ENCODE measurements at places on chromosomes 13 and 19.
A peak's percentile ranks its signal among the peaks of the same experiment; 100 is the strongest.

- DNase-seq: peak; percentile 70
Observed at GRCh38 chr13:75485286-75486062, 3.5 kb upstream of the TBC1D4 start.

DNA sequence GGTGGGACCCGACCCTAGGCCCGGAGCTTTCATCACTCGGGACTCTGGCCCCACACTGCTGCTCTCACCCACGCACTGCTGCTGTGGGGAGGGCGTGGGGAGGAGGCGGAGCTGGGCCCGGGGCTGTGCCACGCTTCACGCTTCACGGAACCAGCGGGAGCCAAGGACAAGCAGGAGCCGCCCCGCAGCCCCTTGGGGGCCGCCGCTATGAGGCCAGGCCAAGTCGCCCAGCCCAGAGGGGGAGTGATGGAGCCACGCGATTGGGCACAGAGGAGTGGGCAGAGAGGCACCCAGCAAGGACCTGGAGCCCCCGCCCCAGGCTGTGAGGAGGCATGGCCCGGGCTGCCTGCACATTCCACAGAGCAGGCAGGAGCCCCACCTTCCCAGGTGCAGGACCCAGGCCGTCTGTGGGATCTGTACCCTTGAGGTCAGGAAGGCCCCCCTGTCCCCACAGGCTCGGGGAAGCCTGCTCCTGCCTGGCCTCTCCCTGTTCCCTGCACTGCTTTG, 10.2 kb upstream of the SUPT20H start:
- no peak for DNase-seq

DNA sequence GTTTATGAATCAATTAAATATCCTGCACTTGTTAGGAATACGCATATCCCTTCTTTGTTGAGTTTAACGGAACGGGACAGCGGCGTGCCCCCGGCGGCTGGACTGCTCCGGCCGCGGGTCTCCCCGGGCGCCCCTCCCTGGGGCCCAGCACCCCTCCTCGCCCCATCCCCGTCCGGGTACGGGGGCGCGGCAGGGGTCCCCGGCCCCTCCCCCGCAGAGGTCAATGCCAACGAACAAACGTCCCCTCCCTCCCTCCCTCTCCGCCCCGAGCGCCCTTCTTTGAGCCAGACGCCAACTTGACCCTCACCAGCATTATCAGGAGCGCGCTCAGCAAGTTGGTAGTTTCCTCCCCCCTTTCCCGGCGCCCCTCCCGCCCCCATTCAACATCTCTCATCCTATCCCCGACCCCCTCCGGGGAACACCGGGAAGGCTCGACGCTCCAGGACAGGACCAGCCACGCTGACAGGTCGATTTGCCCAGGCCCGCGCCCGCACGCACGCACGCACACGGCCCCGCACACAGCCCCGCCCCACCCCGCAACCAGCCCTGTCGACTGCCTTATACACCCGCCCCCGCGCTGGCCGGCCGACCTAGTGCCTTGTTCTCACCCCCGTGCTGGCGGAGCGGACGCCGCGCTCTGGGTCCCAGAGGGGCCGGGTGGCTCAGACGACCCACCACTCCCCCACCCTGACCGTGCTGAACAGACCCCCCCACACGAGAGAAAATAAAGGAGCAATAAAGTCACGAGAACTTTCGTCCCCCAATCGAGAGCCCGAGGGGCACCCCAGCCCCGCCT, 5.0 kb downstream of the LYL1 start:
- no peak for DNase-seq

- DNase-seq: no peak
Observed at GRCh38 chr13:98385606-98386005, 191.3 kb downstream of the STK24 start.

- no peak for DNase-seq
Observed at GRCh38 chr19:31114585-31114984, 234.7 kb downstream of the TSHZ3 start.

GRCh38 chr19:5395556-5395955, 54.9 kb upstream of the PTPRS start:
- DNase-seq: peak; percentile 3

DNA sequence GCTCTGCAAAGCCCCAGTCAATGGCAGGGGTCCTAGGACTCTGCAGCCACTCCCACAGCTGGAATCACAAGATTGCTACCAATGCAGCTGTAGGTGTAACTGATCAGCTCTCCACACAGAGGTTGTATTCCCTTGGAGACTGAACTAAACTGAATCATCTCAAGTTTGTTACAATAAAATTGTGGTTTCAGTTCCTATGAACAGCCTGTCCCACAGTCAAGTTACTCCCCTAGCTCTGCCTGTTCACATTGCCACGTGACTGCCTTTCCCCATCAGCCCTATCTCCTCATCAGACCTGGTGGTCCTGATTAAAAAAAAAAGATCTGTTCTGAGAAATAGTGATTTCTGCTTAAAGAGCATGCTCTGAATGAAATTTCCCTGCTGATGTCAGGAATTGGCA, 287.9 kb upstream of the NBEA start:
- DNase-seq: no peak

- no peak for DNase-seq
Observed at GRCh38 chr19:13089857-13090507, 12.7 kb downstream of the LYL1 start.

DNA sequence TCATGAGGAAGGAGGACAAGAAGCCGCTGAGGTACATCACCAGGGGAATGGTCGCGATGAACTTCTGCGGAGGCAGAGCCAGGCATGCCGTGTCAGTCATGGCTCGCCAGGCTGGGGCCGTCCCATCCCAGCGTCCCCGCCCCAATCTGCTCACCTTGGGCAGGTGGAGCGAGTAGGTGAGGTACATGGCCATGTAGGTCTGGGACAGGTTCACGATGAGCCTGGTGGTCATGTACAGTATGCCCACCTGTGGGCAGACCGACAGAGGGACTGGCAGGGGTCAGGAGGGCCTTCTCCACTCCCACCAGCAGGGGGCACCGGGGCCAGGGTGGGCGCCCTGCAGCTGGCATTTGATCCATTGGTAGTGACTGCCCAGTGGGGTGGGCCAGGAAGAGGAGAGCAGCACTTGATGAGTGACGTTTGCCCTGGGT, 8.3 kb downstream of the TEKTIP1 start:
- no peak for DNase-seq

DNA sequence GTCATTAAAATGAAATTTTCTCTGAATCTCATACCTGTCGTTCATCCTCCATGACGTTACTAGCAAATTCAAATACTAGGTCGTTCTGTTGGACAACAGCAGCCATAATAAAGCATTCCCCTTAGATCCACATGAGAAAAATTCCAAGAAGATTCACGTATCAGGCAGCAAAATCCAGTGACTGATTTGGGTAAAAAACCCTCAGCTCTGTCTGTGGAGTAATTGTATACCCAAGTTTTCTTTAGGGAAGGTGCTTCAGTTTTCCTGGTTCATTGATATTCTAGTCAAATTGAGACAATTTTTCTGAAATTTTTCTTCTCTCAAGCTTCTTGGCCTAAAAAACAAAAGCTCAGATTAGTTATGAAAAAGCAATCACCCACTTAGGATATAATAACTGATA, 37.2 kb downstream of the ELF1 start:
- DNase-seq: no peak

GRCh38 chr13:79647533-79647932, 166.6 kb downstream of the NDFIP2 start:
- DNase-seq: no peak

- DNase-seq: no peak
Observed at GRCh38 chr19:28869459-28869858, 343.5 kb downstream of the UQCRFS1 start.
